ENCODE measurements at places on chromosomes 1 and 21.
A peak's percentile ranks its signal among the peaks of the same experiment; 100 is the strongest.

DNA sequence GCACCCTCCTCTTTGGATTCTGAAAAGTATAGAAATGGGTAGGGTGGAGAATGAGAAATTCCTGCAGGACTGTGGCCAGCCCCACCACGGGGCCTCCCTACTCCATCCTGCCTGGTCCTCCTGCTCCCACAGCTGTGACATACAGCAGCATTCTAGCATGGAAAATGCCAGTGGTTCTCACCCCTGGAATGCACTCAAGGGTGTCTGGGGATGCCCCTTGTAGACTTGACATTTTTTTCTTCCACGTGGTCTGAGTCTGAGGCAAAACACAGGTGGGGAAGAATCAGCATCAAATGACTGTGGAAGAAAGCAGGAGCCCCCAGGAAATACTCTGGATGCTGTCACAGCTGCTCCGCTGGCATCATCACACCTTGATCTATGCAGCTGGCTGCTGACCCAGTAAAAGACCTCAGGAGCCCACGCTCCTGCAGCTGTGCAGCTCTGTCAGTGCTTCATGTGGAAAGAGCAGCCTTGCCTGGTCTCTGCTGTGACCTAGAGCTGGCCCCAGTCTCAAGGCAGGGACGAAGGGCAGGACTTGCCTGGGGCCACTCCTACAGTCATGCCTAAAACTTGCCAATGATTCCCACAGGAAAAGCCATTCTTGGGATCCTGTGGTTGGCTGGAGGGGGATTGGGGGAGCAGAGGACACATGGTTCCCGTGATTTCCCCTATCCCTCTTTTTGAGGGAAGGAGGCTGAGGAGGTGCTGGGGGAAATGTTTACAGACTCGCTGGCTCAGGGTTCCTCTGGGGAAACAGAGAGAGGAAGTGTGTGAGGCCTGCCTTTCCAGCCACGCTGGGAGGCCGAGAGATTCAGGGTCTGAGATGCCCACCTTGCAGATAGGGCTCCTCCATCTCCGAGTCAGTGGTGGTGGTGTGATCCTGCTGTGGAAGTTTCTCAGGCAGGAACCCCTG, 10.8 kb upstream of the A3GALT2 start:
- DNase-seq: no peak

DNA sequence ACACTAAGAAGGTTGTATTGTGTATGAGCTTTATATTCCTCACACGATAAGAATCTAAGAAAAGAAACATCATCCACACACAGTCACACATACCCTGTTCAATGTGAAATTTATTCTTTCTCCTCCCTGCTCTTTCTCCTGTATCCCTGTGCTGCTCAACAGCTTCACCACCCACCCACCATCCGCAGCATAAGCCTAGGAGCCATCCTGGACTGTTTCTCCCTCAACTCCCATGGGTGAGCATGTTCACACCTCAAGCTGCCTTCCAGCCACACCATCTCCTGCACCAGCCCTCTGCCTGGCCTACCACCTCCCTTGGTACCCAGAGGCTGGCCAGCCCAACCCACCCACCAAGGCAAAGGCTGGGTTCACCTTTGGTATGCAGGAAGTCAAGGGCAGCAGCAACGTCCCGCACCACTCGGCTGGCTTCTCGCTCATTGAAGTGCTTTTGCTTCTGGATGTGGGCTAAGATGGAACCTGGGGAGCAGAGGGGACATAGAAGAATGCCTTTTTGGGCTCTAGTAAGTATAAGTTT, 20.3 kb upstream of the KNCN start:
- DNase-seq: no peak

DNA sequence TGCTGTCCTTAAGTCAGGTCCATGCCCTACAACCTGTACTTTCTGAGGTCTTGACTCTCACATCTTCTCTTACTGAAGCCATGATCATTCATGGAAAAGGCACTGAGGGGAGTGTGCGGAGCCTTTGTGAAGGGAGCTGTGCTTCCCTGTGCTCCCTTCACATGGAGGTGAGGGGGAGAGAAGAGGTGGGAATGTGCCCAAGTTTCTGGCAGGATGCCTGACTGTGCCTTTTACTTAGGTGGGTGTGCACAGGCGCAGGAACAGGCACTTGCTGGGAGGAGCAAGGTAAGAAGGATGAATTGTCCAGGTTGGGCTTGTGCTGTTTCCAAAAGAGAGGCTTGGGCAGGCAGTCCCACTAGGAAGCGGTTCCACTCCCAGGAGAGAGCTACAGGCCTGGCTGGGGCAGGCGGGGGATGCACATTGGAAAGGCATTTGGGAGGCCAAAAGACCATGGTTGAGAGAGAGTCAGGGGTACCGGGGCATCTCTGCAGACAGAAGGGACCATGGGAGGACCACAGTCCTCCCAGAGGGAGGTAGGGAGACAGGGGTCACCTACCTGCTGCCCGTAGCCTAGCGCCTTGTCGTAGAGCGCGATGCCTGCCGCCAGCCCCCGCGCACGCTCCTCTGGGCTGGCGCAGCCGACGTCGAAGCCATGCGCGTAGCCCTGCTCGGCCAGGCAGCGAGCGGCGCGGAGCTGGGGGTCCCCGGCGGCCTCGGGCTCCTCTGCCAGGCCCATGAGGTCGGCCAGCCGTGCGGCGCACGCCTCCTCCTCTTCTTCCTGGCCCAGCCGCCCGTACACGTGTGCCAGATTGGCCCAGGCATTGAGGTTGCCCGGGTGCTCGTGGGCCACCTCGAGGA, 853 bp downstream of the TTC22 start:
- no peak for DNase-seq

DNA sequence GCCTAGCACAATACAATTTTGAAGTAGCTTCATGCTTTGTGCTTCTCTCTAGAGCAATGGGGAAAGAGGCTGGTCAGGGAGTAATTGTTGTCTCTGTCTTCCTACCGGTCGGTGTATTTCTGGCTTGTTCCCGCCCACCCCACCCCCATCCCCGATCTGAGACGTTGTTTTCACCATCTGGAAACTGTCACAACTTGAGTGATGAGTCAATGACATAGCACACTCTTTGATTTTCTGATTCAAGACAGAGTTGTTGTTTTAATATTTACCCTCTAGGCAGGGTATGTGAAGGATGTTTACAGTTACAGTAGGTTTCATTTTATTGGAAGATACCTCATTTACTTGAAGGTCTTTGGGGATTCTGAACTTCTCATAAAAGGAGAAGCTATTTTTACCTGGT, 7.0 kb downstream of the IL12RB2 start:
- peak; percentile 80 for DNase-seq
